NCI-H187 (cell line): ENCODE measurements at places on chromosomes 6 and 20.

GRCh38 chr6:5506149-5506548 is 244.8 kb downstream of the FARS2 start:
- no peak for DNase-seq

DNA sequence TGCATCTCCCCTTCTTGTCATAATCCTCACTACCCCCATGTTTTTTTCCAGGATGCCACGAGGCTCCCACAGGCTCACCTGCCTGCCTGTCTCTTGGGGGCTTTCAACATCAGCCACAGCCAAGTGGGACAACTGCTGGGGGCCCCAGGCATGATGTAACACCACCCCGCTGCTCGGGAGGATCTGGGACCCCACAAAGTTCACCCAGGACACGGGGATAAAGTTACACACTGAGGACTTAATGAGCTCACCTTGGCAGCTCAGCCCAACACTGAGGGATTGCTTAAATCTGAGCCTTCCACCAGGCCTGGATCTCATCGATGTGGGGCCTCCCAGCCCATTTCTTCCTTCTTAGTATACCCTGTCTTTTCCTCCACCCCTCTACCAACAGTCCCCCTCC is 56.4 kb upstream of the NNAT start:
- no peak for DNase-seq

GRCh38 chr20:17399303-17399985 is 131.7 kb downstream of the BFSP1 start:
- no peak for DNase-seq

DNA sequence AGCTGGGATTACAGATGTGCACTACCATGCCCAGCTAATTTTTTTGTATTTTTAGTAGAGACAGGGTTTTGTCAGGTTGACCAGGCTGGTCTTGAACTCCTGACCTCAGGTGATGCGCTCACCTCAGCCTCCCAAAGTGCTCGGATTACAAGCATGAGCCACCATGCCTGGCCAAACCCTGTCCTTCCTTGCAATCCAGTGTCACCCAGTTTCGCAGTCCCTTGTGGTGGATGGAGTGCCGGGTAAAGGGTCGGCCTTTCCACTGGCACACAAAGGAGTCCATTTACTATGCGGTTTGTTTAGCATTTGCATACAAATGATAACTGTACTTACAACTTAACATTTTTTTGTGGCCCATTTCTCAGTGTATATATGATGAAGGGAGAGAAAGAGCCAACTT is 99.3 kb upstream of the TIAM2 start:
- no peak for DNase-seq

- no peak for DNase-seq
Measured at GRCh38 chr20:62804627-62805154, at the start of gene OGFR. Gene OGFR (plus strand): TSS chr20:62804835. CDS start chr20:62804860, 25 bp downstream.

DNA sequence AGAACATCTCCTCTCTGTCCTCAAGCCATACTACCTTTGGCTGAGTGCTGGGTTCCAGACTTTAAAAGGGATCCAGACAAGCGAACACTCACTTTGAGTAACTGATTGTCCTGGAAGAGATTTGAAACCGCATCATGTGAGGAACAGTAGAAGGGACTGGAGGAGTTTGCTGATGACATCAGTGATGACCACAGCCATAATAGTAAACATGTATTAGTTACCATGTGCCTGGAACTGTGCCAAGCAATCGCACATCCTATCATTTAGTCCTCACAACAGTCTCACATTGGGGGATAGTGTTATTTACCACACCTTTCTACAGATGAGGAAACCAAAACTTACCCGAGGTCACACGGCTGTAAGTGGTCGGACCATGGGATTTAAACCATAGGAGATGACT is 39.8 kb downstream of the ARMC2 start:
- no peak for DNase-seq

- no peak for DNase-seq
Measured at GRCh38 chr6:28269492-28269891, 2.5 kb downstream of the ZSCAN26 start.

GRCh38 chr6:162442687-162443086 is 284.9 kb downstream of the PRKN start:
- DNase-seq = no peak

- no peak for DNase-seq
Measured at GRCh38 chr20:60494476-60494875, 536.3 kb downstream of the CDH26 start.

DNA sequence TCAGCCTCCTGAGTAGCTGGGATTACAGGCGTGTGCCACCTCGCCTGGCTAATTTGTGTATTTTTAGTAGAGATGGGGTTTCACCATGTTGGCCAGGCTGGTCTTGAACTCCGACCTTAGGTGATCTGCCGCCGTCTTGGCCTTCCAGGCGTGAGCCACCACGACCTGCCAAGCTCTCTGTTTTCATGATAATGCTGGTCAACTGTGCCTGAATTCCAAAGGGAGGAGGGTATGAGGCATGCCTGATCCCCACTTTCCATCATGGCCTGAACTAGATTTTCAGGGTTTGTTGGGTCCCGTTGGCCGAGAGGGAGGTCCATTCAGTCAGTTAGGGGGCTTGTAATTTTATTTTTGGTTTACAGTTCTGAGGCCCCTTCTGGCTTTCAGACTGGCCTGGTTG is 28.0 kb upstream of the ANGPT4 start:
- DNase-seq = no peak

DNA sequence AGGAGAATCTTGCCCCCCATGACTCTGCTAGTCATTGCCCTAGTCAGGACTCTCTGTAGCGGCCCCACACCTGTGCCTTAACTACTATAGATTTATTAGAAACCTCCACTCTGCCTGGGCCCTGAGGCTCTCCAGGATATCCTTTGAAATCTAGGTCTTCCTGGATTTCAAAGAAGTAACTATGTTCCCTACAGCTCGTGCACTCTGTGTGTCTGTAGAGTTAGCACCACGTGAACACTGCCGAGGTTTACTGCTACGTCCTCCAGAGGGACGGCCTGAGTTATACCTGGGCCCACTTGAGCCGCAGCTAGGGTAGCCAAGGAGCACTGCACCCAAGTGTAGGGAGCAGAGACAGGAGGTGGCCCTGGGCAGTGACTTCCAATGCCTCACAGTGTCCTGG is 19.8 kb downstream of the GLP1R start:
- no peak for DNase-seq

- DNase-seq = no peak
Measured at GRCh38 chr6:146292506-146292905, 251.1 kb upstream of the RAB32 start.

DNA sequence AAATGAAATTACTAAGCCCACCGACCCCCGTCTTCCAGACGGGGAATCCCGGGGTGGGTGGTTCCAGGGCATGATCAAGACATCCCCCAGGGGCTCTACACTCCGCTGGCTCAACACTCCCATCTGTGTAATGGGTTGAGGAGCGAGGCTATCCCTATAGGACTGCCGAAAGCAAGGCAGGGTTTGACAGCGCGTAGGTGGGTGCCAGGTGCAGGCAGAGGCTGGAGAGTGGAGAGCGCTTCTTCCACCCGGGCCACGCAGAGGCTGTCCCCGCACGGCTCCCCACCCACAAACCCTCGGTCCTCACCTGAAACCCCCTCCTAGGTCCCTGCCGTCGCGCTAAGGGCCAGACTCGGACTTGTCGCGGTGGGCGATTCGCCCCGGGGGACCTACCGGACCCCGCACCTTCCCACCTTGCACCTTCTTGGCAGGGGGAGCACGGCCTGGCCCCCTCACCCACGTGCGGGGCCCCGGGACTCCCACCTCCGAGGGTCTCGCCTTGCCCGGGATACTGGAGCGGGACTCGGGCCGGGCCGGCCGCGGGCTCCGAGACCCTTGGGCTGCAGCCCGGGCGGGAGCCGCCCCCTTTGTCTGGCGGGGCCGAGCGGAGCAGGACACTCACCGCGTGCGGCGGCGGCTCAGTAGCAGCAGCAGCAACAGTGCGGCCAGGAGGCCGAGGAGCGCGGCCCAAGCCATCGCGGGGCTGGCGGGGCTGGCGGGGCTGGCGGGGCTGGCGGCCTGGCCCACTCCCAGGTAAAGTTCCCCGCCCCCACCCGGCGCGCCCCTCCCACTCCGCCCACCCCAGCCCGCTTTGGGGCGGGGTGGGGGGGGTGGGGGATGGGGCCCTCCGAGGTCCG is at the start of gene PTGIS:
Gene PTGIS, minus strand, starts transcription at position 717 of the 857 bp plus-strand sequence. Its CDS starts 21 bp downstream, at position 696.
- DNase-seq = no peak

- DNase-seq = no peak
Measured at GRCh38 chr6:156859686-156860085, 82.5 kb downstream of the ARID1B start.

DNA sequence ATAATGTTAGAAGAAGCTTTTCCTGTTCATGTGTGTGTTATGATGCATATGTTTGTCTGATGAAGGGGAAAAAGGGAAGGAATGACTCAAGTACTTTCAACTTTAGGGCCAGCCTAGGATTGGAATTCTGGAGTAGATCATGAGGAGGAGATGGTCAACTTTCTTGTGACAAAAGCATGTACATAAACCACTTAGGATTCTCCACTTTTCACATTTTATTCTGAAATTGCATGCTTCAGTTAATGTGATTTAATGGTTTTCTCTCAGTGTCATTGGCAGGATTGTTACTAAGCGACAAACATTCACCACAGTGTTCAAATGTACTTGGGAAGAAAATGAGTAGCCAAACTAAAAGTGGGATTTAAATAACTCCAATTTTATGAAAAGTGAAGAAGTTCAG is 80.1 kb downstream of the UTRN start:
- DNase-seq = no peak

- DNase-seq = no peak
Measured at GRCh38 chr20:23101696-23102406, 15.7 kb upstream of the CD93 start.

DNA sequence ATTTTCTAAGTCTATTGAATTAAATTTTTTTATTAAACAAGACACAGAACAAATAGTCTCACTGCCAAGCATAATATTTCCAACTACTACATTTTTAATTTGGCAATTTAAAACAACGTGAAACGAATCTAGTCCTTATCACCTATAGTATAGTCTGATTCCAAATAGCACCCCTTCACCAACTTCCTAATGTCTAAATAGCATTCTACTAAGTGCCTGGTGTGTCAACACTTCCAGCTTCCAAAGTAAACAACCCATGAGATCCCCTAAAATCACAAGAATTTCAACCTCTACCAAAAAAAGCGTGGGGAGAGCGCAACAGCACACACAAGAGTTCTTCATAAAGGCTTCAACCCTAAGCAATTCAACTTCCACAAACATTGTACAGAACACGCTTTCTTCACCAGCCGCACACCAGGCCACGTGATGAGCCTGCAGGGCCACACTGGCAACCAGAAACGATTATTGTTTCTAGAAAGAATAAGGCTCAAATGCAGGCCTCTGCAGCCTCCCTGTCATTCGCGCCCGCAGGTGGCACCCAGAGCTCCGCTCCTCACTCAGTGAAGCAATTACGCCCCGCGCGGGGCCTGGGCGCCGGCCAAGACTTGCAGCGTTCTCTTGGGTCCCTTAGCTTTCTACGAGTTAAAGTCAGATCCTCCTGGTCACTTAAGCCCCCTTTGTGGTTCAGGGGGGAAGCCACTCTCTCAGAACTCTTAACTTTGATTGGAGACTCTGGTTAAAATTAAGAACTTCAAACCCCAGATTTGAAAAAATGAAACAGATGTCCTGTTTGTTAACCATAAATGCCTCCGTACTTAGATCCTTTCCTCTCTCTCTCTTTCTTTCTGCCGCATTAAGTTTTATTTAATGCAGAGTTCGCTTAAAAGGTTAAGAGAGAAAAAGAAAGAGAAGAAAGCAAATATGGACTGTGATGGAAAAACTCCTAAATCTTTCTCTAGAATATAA is 18.3 kb downstream of the SIM1 start:
- DNase-seq = no peak

- DNase-seq = no peak
Measured at GRCh38 chr6:31972709-31973350, 892 bp upstream of the DXO start.
